ENCODE measurements at places on chromosomes 1 and 21.

DNA sequence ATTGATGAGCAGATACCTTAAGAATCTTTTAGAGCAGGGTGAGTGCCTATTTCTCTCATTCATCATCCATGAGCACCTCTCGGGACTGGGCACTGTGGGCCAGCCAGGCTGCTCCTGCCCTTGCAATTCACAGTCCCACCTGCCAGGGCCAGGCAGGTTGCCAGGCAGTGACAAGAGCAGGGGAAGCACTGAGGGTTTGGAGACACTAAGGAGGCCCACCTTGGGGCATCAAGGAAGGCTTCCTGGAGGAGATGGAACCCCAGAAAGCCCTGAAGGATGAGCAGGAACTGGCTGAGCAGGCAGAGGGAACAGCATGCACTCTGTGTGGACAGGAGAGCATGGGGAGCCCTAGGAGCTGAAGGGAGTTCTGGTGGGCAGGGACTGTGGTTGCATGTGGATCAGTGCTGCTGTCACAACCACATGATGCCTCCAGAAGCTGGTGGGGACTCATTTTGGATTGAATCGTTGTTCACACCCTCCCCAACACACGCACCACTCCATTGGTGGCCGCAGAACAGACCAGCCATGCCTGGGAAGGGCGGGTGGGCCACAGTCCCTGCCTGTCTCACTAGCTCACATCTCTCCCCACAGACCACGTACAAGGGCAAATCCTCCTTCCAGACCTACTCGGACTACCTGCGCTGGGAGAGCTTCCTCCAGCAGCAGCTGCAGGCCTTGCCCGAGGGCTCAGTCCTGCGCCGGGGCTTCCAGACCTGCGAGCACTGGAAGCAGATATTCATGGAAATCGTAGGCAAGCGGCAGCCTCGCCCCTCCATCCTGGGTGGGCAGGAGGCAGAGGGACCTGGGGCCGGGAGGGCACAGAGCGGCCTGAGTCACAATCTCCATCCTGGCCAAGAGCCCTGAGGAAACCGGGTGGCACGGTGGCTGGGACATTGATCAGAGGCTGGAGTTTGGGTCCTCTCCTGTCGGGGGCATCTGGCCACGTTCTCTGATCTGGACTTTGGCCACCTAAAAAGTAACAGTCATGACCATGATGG lies 55.1 kb downstream of the DISP3 start:
- DNase-seq: no peak

GRCh38 chr1:222028116-222028515 lies 286.2 kb upstream of the DUSP10 start:
- DNase-seq: no peak

GRCh38 chr1:33358795-33359503 lies 38.1 kb upstream of the A3GALT2 start:
- DNase-seq: no peak

GRCh38 chr1:61299463-61299862 lies 217.1 kb downstream of the NFIA start:
- DNase-seq: no peak

DNA sequence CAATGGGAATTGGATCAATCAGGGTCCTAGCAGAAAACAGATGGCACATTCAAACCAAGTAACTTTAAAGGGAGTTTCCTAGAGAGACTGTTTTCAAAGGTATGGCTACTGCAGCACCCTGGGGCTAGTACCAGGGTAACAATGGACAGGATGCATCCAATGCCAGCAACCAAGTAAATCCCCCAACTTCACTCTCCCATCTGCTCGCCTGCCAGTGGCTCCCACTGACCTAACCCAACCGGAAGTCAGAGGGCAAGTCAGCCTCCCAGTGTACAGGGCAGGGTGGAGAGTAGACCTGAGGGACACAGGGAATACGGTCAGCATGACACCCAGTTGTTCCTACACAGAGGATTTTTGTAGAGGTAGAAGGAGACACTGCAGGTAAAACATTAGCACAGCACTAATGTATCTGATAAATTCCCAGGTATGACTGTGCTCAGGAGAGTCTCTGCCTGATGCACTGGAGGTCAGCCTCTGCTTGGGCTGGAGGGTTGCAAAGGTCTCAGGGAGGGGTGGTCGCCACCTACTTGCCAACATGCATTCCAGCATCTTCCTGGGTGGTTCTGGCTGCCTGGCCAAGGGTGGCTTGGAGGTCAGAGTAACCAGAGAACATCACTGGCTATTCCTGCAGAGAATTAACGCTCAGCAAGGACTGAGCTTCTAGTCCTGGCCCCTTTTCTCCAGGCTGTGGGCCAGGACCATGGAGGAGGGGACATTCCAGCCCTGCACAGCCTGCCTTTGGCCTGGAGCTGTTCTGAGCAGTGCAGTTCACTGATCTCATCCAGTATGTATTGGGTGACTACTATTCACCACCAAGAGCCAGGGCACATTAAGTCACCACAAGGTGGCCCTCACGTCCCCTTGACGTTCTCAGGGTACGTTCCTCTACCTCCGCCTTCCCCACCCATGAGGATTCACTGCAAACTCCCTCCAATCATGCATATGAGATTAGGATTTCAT lies 5.1 kb upstream of the GJA4 start:
- no peak for DNase-seq

GRCh38 chr1:187413405-187414169 lies 584.8 kb downstream of the PLA2G4A start:
- no peak for DNase-seq

DNA sequence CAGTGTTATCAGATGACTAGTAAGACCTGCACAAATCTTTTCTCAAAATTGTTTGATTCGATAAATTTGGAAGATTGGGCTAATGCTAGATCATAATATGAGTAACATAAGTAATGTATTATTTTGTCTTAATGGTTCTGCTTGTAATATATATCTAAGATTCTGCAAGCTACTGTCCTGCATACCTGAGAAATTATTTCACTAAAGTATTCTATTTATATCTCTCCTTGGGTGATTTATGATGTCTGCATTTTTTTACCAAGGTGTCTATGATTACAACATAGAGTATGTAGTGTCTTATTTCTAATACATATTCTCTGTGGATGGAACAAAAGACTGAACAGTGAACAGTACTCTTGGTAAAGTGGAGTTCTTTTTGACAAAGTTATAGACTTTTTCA lies 166.6 kb downstream of the CLEC20A start:
- DNase-seq: no peak

- no peak for DNase-seq
Observed at GRCh38 chr1:18160290-18160942, 52.8 kb downstream of the IGSF21 start.

- peak; percentile 20 for DNase-seq
Observed at GRCh38 chr1:110780600-110781484, 92.1 kb upstream of the CD53 start.

- no peak for DNase-seq
Observed at GRCh38 chr1:161791904-161792655, 26.0 kb downstream of the ATF6 start.

DNA sequence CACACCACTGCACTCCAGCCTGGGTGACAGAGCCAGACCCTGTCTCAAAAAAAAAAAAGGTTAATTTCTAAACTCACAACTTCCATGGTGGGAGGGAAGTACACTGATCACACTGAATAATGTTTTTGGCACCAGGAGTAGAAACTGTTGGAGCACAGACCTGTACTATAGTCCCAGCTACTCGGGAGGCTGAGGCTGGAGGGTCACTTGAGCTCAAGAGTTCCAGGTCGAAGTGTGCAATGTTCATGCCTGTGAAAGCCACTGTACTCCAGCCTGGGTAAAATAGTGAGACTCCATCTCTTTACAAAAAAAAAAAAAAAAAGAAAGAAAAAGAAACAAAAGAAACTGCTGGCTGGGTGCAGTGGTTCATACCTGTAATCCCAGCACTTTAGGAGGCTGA lies 35.3 kb downstream of the TMEM50B start:
- no peak for DNase-seq

- no peak for DNase-seq
Observed at GRCh38 chr1:41238311-41238988, 3.7 kb downstream of the SCMH1 start.

DNA sequence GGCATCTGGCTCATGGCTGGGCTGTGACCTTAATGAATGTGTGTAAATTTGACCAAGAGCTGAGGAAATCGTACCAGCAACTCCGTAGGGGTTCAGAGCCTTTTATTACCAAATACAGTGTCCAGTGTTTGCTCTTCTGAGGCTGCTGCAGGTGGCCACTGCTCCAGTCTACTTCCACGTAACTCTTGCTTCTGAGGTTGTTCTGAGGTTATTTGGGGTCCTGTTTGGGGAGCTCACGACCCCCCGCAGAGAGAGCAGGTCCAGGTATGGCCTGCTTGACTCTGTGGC lies 33.6 kb downstream of the MAN1C1 start:
- DNase-seq: no peak

DNA sequence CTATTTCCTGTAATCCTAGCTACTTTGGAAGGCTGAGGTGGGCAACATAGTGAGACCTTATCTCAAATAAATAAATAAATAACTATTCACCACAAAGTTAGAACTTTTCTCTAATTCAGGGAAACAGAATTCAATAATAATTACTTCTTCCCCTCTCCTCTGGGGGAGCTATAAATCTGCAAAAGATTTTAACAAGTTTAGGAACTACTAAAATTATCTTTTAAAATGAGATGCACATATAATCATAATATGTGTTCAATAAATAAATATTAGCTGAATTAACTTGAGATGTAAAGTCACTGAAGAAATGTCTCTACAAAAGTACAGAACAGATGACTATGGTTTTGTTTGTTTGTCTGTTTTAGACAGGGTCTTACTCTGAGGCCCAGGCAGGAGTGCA lies 14.1 kb downstream of the WDR47 start:
- DNase-seq: no peak

DNA sequence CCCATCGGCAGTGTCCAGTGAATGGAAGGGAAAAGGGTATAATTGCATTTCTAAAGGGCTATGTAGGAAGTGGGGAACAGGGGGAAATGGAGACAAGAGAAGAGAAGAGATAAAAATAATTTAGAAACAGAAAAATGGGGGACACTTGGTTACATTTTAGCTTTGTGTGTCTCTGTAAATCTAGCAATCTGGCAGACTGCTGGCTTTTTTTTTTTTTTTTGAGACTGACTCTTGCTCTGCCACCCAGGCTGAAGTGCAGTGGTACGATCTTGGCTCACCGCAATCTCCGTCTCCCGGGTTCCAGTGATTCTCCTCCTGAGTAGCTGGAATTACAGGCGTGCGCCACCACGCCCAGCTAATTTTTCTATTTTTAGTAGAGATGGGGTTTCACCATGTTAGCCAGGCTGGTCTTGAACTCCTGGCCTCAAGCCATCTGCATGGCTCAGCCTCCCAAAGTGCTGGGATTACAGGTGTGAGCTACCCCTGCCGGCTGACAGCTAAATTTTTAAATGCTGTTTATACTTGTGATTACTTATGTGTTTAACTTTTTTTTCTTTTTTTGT lies 53.4 kb downstream of the AGPAT3 start:
- DNase-seq: no peak

DNA sequence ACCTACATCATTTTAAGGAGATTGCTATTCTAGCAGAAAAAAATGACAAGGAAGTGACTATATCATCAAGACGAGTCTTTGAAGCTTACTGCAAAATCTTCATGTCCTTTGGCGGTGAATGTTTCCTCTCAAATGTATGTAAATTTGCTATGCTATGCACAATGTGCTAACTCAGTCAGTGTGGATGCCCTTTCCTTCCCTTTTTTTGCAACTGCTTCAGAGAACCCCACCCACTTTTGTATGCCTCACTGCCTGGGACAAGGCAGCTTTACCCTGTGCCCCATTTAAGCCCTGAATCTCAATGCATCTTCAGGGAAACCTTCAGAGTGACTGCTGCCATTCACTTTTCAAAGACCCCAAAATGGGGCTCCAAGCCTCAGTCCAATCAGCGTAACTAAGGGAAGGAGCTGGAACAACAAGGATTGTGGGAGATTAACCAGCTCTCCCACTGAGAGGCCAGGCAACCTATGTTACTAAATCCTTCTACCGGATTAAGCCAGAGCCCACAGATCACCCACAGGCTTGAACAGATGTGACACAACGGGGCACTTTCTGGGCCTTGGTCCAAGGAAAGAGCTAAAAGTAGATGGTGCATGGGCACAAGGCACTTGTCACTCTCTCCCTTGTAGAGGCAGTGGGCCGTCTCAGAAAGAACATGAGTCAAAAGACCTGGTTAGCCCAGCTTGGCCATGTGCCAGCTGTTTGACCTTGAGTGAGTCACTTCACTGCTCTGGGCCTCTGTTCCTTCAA lies 154.4 kb downstream of the PLPP3 start:
- peak; percentile 27 for DNase-seq

- DNase-seq: no peak
Observed at GRCh38 chr1:54471588-54471987, 65.4 kb upstream of the SSBP3 start.

GRCh38 chr1:61190618-61191432 lies 108.5 kb downstream of the NFIA start:
- no peak for DNase-seq

DNA sequence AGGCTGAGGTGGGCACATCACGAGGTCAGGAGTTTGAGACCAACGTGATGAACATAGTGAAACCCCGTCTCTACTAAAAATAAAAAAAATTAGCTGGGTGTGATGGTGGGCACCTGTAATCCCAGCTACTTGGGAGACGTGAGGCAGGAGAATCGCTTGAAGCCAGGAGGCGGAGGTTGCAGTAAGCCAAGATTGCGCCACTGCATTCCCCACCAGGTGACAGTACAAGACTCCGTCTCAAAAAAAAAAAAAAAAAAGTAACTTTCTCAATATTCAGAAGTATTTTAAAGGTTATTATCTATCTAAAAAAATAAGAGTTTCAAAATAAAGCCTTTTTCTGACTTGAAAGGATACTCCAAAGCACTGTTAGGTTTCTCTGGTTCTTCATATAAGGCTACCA lies 5.9 kb downstream of the MYCBP start:
- no peak for DNase-seq

DNA sequence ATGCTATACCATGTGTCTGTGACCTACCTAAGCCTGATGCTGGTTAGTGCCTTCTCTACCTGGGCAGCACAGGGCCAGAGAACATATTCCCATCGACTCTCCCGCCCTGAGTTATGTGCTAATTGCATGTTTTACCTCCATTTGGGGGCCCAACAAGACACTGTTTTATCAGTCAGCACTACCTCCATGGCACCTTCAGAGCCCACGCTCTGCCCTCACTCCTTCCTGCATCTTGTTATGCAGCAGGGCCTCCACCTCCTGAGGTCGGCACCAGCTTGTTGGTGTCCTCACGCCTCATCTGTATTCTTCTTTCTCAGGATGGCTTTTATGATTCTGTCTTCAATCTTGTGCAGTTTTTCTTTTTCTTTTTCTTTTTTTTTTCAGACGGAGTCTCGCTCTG lies 11.9 kb downstream of the WNT9A start:
- no peak for DNase-seq

DNA sequence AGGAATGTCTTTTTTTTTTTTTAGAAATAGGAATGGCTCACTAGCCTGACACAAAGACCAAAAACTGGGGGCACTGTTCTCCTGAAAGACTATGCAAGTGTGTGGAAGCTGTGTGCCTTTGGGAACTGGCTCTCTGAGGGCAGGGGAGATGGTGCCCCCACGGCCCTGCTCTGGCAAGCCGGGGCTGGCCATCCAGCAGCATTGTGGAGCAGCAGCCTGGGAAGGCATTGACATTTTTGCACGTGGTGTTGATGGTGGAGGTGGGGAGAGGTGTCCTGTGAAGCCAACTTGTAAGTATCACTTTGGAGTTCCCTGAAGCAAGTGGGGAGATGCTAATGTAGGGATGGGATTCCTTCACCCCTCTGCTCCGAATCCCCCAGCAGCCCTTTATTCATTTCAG lies 460.1 kb downstream of the RPS6KC1 start:
- no peak for DNase-seq

Measured in AG04450 (cell line).